ENCODE measurements at places on chromosomes 4 and X.

- ATAC-seq = peak; percentile 85
Measured at GRCh38 chr4:1082215-1083182, 30.9 kb downstream of the RNF212 start.

GRCh38 chr4:83606898-83607297 is 71.0 kb downstream of the GPAT3 start:
- ATAC-seq = no peak

- no peak for ATAC-seq
Measured at GRCh38 chrX:49058794-49059193, at the start of gene CCDC120. Gene CCDC120, plus strand, starts transcription at chrX:49058999. Its CDS starts 3,043 bp downstream, at chrX:49062042.

GRCh38 chrX:124488412-124489161 is 142.2 kb downstream of the SH2D1A start:
- no peak for ATAC-seq

- ATAC-seq = no peak
Measured at GRCh38 chr4:24394041-24394440, 190.3 kb downstream of the DHX15 start.

DNA sequence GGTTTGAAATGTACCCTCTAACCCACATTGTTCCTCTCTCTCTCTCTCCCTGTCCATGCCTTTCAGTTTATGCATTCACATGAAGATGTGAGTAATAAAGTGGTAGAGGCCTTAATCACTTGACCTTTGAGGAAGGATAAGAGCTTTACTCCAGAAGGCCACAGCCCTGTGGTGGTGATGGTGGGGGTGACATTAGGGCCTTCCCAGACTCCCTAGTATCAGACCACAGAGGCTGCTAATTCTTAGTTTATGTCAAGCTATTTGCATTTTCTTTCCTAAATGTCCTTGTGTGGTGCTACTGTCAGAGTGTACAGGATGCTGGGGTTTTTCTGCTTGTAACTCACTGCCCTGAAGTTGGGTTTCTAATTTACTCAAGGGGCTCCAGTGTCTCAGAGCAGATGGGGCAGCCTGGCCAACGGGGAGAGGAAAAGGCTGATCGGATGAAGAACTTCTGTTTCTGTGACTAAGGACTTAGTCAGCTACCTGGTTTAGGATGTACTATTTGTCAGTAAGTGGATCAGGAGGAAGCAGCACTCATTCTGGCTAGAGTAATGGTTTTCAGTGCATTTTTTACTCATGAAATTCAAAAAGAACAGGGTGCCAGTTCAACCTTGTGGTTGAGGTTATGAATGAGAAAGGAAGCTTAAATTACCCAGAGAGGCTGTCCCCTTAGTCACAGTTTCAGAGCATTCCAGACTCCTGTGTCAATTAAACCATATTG is 509.6 kb upstream of the DIPK2B start:
- peak; percentile 89 for ATAC-seq

DNA sequence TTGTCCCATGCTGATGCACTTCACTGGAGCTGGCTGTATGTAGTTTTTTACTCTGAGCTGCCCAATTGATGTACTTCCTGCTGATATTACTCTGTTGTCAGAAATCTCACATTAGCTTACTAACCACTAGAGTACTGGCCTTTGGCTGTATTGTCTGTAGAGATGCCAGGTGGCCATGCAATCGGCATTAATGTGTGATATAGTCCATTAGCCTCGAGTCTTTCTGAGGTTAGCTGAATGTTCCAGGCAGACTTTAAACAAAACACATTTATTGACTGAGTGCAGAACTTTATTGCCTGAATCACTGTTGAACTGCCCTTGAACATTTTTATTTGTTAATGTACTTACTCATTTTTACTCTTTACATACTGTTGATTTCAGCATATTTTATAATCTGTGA is 335.2 kb downstream of the PCDH10 start:
- ATAC-seq = no peak

DNA sequence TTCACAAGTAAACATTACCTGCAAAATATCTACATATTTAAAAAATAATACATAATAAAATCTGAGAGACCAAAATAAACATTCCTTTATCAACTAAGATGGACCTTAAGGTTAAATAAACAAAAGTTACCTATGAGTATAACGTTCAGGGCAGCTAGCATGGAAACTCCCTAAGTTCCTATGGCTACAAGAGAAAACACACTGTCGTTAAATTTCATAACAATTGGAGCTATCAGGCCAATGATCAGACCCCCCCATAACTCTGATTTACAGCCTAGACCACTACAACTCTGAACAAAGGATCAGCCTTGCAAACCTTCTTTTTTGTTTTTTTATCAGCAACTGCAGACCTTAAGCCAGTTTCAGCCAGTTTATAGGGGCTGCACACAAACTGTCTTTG is 1418.4 kb downstream of the PCDH18 start:
- ATAC-seq = no peak

GRCh38 chrX:116204932-116205331 is 34.4 kb downstream of the AGTR2 start:
- ATAC-seq = peak; percentile 49

- ATAC-seq = no peak
Measured at GRCh38 chr4:8688041-8688907, 95.7 kb downstream of the CPZ start.

DNA sequence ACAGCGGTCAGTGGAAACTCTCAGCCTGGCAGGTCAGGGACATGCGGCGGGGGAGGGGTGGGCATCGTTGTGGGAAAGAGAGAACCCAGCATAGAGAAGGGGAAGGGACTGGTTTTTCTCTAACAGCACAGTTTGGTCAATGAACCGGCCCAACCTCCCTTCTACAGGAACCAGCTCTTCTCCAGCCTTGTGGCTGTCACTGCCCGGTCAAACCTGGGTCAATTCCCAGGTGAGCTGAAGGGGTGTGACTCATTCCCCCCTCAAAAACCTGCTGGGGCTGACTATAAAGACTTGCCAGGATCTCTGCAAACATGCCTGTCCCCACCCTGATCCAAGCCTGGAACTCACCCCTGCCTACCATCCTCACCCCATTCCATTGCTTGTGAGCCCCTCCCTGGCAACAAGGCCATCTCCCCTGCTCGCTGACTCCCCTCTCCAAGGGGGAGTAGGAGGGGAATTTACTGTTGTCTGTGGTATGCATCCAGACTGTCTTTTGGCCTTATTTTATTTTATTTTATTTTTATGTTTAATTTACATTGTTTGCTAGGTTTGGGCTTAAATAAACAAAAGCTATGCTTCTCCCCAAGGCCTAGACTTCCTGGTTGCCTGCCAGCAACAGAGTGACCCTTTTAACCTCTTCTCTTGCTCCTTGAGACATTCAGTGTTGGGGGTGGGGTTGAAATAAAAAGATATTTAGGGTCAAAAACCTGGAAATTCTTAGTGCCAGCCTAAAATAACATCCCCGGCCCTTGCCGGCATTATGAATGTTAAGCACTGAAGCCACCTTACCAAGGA is 49.6 kb downstream of the TSC22D3 start:
- ATAC-seq = no peak

DNA sequence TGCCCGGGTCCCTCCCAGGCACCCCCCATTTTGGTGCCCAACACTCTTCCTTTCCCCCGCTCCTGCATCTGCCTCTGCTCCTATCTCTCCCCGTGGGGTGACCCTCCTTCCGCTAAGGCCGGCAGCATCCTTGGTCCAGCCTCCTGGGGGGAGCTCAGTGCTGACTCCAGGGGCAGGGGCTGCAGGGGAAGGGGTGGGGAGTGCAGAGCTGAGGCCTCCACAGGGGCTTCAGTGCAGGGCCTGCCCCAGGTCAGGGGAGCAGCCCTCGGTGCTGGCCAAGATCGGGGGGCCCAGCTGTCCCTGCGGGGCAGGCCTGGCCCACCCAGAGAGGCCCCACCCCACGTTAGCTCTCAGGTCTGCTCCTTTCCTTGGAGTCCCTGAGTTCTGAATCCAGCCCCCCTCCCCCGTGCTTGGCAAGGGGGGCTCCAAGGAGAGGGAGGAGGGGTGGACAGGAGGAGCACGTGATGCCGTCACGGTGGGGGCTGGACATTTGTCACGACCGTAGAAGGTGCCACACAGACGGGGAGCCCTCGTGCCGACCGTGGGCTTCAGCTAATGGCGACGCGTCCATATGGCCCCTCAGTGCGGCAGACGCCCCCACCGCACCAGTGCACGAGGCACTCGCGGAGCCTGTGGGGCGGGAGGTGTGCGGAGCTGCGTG is 63.5 kb upstream of the ADRA2C start:
- no peak for ATAC-seq

GRCh38 chr4:67614186-67614585 is 55.7 kb downstream of the STAP1 start:
- ATAC-seq = no peak

DNA sequence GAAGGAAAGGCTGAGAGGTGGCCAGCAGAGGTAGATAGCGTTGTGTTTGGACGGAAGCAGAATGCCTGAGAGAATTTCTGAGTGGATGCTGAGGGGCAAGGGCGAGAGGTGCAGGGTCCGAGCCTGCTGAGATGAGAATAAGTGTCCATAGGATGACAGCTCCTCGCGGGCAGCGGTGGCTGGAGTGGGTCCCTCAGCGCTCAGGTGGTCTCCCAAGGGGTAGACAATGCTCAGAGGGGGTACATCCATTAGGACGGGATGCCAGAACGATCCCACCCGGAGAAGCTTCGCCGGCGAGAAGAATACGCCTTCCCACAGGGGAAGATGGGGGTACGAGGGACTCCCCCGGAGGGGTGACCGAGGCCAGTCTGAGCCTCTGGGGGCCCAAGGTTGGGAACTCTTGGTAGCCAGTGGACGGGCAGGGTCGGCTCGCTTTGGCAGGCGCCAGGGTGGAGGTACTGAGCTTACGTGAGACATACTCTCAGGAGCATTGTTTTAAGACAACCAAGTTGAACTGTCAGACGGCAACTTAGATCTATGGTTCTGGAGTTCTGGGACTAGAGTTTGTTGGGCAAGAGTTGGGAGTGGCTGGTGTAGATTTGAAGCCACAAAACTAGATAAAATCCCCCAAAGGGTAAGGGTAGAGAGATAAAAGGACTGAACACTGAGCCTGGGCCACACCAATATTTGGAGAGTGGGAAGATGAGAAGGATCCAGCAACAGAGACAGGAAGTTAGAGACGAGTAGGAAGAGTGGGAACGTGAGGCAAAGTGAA is 15.8 kb downstream of the BRCC3 start:
- no peak for ATAC-seq

GRCh38 chr4:2977211-2978088 is 14.1 kb downstream of the GRK4 start:
- ATAC-seq = peak; percentile 65

- no peak for ATAC-seq
Measured at GRCh38 chr4:176611381-176611780, 181.3 kb downstream of the VEGFC start.

DNA sequence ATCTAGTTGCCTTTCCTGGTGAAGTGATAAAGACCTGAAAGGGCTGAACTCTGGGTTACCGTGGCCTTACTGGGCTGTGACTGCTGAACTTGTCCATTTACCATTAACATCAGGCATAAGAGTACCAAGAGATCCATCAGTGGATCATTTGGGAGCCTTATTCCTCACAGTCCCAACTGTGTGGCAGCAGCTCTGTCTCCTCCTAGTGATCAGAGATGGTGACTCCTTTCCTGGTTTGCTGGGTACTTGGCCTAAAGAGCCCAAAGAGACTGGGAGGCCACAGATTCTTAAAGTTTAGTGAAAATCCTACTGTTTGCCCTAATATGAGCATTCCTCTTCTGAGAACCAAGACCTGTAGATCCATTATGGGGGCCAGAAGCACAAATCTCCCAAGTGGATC is 56.3 kb upstream of the ATP6AP2 start:
- ATAC-seq = no peak

- ATAC-seq = no peak
Measured at GRCh38 chr4:8731364-8731763, 138.8 kb downstream of the CPZ start.

DNA sequence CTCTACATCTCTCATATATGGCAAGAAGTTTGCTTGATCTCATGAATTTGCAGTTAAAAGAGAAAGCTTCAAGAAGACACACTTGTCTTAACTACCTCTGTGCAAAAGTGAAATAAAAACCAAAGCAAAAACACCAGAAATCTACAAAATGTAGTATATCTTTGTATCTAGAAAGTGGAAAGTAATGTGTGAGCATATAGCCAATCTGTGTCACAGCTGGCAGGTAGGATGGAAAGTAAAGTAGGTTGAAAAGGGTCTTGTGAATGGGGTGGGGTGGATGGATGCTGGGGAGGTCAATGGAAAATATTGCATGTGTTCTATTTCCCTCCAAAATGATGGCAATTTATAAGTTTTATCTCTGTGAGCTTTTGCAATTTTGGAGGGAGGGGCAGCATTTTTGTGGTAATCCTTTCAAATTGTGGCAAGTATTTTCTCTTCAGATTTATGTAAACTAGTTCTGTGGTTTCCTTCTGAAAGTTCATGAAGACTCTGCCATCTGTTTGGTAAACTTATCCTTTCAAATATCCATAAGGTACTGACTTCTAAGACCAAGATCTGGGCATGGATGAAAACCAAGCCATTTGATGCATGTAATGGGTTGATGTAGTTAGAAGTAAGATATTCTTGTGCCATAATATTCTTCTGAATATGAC is 215.9 kb upstream of the GIMD1 start:
- no peak for ATAC-seq

All from SK-N-SH treated with all-trans-retinoic acid at 6 μM for 48 hours (cell line).